HAP-1 (cell line): ENCODE measurements at places on chromosomes 5 and 9.

DNA sequence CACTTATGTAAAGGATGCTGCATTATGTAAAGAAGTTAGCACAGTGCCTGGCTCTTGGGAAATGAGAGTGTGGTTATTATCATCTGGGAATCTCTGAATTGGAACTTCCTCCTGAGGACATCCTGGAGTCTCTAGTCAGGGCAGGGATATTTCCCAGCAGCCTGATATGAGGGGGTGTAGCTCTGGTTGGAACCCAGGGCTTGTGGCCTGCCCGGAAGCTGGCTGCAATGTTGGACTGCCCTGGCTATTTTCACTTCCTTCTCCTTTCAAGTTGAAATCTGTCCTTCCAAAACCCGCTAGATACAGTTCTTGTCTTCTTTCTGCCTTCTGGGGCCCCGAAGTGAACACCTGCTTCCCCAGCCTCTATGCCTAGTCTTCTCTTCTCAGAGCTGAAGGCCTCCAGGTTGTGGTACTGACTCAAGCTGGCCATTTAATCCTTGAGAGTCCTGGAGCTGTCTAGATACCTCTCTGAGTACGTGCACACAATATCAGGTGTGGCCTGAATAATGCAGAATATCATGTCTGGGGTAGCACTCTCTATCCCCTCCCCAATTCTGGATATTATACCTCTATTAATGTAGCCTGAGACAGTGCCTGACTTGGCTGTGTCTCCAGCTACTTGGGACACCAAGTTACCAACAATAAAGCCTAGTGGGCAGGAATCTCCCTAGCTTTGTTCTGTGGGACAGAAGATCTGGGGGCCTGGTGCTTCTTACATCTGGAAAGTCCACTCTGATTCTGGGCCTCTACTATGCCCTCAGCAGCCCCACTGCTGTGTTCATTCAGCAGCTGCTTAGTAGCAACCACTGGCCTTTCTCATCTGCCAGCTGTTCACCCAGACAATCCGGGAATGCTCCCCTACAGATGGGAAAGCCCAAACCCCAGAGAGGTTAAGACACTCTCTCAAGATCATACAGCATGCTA is 45.0 kb downstream of the SLC6A7 start:
- DNase-seq = no peak

- DNase-seq = no peak
These were observed 227.7 kb downstream of the SMARCA2 start for GRCh38 chr9:2242831-2243330.

DNA sequence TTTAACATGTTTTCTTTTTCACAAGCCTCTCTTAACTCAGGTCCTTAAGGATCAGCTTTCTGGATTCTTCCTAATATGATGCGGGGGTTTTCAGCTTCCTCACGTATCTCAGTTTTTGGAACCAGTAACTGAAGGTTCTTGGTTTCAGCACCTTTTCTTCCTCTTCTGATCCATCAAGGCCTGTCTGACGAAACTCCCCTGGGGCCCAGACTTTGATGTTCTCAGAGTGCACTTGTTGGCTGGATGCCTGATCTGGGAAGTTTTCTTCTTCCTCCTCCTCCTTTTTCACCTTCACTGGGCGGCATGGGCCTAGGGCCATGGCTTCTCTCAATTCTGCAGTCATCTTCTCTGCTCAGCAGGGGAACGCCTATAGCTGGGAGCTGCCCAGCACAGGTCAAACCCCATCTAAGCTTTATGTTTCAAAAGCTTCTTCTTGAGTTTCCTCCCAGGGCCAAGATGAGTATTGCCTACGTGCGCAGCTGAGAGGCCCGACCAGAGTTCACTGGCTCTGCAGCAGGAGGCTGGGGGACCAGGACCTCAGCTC is 44.8 kb downstream of the GHR start:
- DNase-seq = no peak

DNA sequence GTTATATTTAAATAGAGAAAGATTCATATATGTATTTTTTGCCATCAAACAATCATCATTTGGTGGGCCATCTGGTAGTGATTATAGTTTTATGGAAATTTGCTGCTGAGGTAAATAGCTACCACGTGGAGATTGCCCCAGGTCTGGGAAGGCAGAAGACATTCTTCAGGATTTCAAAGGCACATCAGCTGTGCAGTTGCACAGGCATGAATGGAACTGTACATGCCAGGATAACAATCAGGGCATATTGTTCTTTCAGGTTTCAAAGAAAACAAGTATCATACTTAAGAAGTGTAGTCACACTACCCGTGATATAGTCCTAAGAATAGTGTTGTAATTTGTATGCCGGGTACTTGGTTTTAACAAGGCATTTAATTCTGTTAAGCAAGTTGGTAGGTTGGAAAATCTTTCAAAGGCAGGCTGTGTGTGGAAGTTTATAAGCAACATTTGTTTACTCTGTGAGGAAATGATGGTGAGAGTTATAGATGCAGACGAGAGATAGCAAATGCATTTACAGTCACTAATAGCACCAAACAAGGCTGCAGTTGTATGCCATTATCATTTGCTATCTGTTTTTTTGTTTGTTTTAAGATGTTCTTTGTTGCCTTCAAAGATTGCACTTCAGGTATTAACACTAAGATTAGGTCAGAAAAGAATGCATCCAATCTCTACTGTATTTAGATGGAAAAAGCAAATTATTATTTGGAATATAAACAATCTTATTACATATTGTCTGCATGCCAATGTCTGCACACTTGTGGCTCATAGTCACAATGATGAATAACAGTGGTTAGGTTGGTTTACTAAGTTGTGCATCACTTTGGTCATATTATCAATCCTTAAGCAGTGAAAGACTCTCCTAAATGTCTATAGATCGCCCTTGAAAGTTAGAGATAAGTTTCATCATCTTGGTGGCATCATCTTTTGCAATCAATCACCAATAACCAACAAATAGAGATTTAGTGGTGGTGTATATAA is 55.3 kb downstream of the RPS23 start:
- DNase-seq = no peak

GRCh38 chr9:34254141-34254913 is 74.7 kb downstream of the KIF24 start:
- no peak for DNase-seq

DNA sequence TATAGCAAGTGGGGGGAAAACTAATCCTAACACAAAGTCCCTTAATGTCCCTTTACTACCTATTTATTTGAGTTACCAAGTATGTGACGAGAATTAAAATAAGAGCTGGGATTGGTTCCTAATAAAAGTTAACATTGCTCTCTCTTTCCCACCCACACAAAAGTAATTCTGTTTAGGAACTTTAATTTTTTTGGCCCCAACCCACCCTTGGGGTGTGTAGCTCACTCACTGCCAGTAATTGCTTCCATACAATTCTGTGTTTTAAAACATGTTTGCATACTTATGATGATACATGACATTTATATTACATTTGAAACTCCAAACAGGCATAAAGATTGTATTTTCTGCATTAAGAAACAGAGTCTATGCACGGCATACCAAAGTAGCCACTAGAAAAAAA is 106.5 kb downstream of the BNC2 start:
- DNase-seq = no peak

GRCh38 chr9:113568571-113569321 is 105.2 kb downstream of the RGS3 start:
- no peak for DNase-seq
